Lung microvascular endothelial cell (primary cell): ENCODE measurements at places on chromosomes 7 and 10. TPM values are rescaled to one million over a fixed set of nuclear protein-coding genes. Genes with fewer than 3 reads are reported as not detected.
A peak's percentile ranks its signal among the peaks of the same experiment; 100 is the strongest.

- DNase-seq, result no peak
Measured at GRCh38 chr7:122487131-122487530, 182.6 kb upstream of the FEZF1 start.

- DNase-seq, result no peak
Measured at GRCh38 chr7:155231941-155232340, 65.7 kb upstream of the INSIG1 start.

DNA sequence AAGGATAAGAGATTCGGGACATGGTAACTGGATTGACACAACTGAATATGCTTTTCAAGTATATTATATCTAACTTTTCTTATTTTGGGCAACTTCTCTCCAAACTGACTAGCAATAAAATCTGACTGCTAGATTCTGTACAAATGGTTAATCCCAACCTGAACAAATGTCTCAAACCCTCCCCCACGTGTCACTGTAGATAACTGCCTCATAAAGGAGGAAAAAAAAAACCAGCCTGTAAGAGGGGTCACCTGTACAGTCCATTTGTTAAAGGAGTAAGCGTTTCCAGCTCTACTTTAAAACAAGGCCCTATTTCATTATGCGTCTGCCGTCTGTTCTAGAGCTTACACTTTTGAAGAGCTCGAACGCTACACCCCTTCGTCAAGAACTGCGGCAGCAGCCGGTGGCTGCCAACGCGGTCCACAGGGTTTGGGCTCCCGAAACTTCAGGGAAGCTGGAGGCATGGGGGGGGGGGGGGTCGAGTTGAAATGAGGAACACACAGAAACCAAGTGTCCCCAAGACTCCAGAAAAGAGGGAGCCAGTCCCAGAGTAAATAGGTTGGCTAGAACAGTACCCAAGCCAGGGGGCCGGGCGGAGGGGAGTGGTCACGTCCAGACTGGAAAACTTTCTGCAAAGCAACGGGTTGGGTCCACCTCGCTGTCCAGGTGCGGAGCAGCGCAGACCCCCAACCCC, 492 bp downstream of the COG5 start:
- DNase-seq, result peak; percentile 28

DNA sequence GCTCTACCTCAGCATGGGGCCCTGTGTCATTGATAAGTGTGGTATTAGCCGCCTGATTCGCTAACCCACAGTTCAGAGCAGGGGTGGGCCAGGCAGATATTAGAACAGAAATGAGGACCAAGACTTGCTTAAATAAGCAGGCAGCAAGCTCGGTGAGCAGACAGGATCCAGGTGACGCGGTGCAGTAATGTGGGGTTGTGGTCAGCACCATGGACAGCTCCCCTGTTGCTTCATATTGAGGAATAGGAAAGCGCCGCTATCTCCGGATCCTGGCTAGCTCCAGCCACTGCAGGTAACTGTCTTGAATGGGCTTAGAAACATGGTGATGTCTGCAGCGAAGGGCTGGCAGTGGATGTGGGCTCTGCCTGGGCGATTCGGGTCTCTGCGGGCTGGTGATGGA, 51.3 kb upstream of the GPR26 start:
- peak; percentile 72 for DNase-seq

DNA sequence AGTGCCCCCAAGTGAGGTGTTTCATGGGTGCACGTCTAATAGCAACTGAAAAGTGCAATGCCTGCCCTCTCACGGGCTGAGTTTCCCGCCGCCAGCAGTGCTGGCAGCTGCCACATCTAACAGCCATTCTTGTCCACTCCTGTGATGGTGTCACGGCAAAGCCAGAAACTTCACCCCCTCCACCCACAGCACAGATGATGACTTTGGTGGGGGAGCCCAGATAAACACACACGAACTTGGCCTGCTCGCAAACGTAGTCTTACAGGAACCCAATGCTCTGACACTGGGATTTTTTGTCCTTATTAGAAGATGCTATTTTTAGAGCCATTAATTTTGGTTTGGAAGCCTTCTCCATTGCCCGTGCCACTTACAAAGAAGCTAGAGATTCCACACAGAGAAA, 26.7 kb downstream of the CPXM2 start:
- DNase-seq, result no peak

DNA sequence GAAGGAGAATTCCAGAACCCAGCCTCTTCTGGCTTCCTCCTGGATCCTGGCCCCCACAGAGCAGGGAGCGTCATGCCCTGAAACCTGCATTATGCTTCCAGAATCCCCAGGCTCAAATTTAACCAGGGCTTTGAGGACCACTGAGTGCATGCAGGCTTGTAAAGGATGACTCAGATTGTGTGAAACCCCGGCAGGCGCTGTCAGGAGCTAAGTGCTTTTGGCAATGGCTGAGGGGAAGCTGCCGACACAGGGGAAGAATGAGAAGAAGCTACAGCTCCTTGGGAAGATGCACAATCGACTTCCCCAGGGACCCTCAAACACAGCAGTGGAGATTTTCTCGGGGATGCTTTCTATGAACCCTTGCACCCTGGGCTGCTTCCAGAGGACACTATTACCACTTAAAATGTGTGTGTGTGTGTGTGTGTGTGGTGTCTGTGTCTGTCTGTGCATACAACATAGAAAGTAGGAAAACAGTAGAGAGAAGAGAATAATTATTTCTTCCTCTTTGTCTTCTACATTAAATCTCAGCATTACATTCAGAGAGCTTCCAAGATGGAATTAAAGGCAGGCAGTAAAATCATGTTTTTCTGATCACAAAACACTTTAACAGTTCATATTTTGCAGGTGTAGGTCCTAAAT, 183.5 kb upstream of the INHBA start:
- no peak for DNase-seq

GSTO2 gene
- 0.65 and 0.99 TPM in 2 replicates for total RNA-seq

TMEM229A gene
- total RNA-seq, result not detected in 2 replicates

ZNF487 gene
- total RNA-seq, result 1.2 and 1.5 TPM in 2 replicates

SEMA3C gene
- total RNA-seq, result 0.20 and 6.1 TPM in 2 replicates

CYP26A1 gene
- 0.44 and 1.6 TPM in 2 replicates for total RNA-seq

ZNF282 gene
- total RNA-seq, result 20.9 and 21.4 TPM in 2 replicates

PMS2 gene
- 10.9 and 11.8 TPM in 2 replicates for total RNA-seq
